HFF-Myc (cell line): ENCODE measurements at places on chromosomes 13 and 19.

DNA sequence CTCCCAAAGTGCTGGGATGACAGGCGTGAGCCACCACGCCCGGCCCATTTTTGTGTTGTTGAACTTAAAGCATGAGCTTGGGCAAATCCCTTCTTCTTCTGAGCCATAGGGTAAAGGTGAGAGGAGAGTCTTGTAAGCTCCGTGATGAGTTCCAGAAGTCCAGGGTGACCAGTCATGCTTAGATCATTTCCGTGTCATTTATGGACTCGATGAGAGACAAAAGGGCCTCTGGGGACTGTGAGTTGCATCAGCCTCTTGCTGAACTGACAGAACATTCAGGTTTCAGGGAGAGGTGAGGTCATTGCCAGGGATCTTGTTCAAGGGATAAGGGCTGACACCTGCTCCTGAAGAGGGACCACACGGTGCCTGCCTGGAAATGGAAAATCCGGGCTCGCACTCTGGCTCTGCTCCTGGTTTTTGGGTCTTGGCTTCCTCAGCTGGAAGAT lies 53.6 kb downstream of the GADD45B start:
- peak; percentile 84 for DNase-seq

DNA sequence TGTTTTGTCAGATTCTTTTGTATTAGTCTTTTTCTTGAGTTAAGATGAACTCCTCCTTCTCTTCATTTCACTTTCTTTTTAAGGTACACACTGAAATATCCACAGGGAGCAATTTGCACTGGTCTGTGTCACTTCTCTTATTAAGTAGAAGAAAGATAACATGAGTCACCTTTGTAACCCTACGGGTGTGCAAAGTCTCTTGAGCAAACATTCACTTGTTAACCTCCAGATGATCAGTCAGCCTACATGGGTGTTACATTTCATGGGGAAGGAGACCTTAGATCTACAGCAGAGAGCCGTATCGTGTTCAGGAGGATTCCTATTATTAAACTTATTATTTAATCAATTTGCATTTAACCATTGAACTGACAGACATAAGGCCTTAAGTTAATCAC lies 5.1 kb downstream of the ZNF507 start:
- DNase-seq = no peak

DNA sequence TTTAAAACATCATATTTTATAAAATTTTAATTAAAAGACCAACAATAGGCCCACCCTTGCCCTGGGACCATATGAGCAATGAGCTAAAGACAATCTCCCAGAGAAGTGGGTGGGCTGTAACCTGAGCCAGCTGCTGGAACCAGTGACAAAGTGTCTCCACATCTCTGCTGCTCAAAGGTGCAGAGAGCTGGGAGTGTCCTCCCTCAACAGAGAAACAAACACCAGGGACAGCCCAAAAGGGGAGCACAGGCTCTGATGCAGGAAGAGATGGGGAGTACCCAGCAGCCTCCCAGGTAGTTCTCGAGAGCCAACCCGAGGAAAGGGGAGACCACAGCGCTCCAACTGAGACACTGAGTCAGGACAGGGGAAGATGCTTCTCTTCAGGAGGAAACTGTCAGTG lies 39.1 kb downstream of the DOCK9 start:
- DNase-seq = no peak

DNA sequence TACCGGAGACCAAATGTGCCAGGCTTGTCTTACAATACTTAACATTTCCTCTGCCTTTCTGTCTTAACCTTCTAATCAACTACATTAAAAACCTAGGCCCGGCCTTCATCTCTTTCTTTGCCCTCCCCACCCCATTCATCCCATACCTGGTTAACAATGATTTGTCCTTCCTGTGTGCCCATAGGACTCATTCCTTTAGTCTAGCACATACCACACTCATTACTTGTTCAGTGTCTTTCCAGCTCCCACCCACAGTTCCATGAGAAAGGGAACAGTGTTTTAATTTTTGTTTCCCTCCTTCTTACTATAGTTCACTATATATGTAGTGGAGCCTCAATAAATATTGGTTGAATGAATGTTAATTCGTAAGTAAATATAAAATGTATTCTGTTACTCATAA lies 2.4 kb downstream of the CLN5 start:
- no peak for DNase-seq

GRCh38 chr19:53971673-53972072 lies 8.9 kb downstream of the CACNG8 start:
- no peak for DNase-seq

DNA sequence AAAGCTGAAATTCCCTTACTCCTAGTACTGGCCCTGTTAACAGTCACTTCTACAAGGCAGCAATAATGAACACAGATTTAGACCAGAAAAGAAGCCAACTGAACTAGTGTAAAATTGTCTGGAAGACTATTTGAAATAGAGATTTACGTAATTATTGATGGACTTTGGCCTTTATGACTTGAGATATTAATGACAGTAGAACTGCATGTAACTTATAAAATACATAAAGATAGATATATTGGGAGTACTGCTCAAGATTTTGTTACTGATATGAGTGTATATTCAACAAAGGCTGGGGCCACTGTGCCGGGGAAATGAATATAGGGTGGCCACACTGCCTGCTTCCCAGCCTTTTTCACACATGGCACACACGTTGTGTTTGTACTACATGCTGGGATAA lies 88.8 kb downstream of the STARD13 start:
- DNase-seq = no peak

- no peak for DNase-seq
Measured at GRCh38 chr19:49678985-49679770, 2.1 kb downstream of the PRMT1 start.

DNA sequence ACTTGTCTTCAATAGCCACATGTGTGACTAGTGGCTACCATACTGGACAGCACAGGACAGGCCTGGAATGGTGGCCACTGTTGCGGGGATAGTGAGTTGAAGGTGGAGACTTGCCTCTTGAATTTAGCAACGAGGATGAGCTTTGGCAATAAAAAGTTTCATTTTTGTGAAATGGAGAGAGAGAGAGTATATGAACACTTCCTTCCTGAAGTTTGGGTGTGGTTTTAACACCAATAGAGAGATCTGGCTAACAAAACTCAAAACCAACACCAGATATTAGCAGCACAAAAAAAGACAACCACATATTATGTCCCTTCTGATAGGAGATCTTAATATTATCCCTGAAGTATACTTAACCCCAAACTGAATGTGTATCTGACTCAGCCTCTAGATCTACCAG lies 6.3 kb upstream of the LRFN3 start:
- no peak for DNase-seq

- DNase-seq = no peak
Measured at GRCh38 chr13:112331675-112332074, 44.5 kb upstream of the SPACA7 start.

GRCh38 chr19:56727677-56728076 lies 56.1 kb upstream of the ZNF835 start:
- DNase-seq = no peak

- no peak for DNase-seq
Measured at GRCh38 chr19:55176076-55176475, 4.0 kb downstream of the SYT5 start.

GRCh38 chr13:61546911-61547310 lies 131.3 kb upstream of the PCDH20 start:
- DNase-seq = no peak

DNA sequence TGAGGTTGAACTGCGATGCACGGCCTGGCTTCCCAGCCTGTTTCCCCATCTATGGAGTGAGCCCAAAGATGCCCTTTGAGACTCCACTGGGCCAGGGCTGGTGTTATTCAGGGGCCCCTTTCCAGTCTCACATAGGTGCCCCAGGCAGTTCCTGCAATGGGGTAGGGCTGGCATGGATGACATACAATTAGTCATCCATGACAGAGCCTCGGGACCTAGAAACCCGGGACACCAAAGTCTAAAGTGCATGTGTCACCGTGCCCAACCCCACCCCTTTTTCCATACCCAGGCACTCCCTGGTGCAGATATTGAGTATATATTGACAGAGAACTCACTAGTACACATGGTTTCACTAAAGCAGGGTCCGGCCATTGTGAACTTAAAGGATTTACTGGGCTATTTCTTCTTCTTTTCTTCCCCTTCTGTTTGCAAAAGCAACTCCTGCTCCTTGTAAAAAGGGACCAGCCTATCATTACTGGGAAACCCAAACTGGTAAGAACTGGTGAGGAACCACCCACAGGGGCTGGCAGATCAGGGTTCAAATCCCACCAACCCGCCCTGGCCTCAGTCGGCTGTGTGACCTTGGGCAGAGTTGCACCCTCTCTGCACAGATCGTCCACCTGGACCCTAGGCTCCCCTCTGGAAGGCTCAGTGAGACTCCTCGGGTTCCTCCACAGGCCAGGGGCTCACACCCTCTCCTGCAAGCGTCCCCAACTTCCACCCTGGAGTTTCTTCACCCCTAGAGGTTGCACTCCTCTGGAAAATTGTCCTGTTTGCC lies 2.7 kb downstream of the B3GNT3 start:
- no peak for DNase-seq

DNA sequence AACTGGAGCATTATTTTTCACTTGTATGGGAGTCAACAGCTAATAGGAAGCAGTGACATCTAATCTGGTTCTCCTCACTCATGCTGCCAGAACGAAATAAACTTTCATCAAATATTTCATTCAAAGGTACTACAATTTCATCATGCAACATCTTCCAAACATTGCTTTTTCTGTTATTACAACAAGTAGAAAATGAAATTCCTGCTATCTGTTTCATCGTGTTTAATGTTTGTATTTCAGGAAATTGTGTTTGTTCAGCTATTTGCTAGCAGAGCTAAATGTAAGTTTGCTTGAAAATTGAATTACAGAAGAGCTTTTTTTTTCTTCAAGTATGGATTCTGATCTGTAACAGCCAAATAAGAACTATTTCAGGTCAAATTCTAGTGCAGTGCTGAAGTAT lies 90.1 kb downstream of the SLITRK6 start:
- DNase-seq = no peak

DNA sequence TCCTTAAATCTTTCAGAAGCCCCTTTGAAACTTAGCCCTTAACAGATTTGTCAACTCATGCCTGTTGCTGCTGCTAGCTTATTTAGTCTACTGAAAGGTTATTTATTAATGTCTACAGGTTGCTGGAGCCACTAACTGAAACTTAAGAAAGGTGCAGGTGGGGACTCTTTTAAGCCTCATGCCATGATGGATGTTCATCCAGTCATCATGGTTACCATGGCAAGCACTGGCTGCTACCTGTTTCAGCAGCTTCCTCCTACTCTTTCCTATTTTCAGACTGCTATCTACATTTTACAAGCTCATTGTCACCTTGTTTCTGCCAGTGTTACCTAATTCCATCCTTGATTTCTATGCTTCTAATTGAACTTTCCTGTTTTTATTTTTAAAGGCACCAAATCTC lies 27.1 kb downstream of the DGKH start:
- DNase-seq = no peak

DNA sequence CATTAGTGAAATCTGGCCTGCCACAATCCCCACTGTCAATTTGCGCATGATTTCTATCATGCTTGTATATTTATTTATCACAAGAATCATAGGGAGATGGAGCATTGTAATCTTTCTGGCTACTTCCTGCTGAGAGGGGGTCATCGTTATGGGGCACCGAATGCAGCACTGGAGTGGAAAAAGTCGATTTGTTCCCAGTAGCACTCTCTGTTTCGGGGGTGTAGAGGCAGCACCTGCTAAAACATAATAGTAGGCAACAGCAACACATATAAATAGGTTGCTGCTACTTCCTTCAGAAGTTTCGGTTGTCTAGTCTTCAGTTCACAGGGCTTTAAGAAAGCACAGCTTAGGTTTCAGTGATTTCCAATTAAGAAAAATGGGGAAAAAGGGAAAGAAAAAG lies 23.4 kb upstream of the CEACAM21 start:
- no peak for DNase-seq

DNA sequence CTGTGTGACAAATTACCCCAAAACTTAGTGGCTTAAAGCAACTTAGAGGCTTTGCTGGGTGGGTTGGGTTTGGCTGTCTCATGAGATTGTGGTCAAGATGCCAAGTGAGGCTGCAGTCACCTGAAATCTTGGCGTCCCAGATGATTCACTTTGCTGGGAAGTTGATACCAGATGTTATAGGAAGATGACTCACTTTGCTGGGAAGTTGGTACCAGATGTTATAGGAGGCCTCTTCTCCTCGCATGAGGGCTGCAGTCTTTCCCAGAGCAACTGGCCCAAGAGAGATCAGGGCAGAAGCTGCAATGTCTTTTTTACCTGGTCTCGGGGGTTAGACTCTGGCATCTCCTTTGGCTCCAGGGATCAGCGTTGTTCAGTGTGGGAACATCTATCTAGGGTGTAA lies 16.8 kb downstream of the TEX29 start:
- peak; percentile 97 for DNase-seq

- no peak for DNase-seq
Measured at GRCh38 chr13:45728759-45729158, 26.6 kb downstream of the CBY2 start.

DNA sequence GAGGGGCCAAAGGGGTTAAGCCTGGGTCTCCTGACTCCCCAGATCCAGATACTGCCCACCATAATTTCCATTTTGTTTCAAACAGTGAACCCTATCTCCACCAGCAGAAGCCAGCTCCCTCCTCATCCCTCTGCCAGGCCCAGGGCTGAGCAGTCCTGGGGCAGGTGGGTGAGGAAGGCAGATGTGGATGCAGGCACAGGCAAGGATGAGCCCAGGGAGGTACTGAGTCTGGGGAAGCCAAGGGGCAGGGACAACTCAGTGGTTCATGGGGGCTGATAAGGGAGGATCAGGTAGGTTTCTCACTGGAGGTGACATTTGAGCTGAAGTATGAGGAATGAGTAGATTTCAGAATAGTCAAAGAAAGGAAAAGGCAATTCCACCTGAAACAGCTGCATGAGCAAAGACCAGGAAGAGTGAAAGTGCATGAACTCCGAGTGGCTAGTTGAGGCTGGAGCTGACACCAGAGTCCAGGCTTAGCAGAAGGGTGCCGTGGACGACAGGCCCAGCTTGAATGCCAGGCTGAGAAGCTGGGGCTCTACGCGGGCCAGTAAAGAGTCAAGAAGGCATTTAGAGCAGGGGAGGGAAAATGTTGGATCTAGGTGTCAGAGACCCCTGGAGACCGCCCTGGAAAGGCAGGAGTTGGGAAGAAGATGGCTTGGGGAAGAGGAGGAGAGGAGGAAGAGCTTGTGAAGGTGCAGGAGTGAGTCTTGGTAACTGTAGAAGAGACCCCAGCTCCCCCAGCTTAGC lies 10.3 kb downstream of the CIC start:
- no peak for DNase-seq

- DNase-seq = no peak
Measured at GRCh38 chr13:22801402-22802003, 379.3 kb upstream of the SGCG start.

DNA sequence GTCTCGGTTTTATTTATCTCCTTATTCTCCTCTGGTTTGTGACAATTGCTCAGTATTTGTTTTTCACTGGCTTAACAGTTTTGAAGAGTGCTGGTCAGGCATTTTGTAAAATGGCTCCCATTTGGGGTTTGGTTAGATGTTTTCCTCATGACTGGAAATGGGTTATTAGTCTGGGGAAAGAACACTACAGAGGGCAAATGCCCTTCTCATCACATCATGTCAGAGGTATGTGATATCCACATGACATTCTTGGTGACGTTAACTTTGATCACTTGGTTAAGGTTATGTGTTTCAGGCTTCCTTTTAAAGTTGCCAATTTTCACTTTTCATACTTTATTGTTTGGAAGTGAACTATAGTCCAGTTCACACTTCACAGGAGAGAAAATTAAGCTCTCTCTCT lies 74.8 kb upstream of the KLHL1 start:
- DNase-seq = no peak
